ENCODE measurements at places on chromosomes 7 and 10.

GRCh38 chr10:16519908-16520861 lies 1.5 kb downstream of the C1QL3 start:
- DNase-seq, result peak; percentile 32

- DNase-seq, result no peak
These were observed 9.1 kb downstream of the C10orf90 start for GRCh38 chr10:126661356-126661755.

DNA sequence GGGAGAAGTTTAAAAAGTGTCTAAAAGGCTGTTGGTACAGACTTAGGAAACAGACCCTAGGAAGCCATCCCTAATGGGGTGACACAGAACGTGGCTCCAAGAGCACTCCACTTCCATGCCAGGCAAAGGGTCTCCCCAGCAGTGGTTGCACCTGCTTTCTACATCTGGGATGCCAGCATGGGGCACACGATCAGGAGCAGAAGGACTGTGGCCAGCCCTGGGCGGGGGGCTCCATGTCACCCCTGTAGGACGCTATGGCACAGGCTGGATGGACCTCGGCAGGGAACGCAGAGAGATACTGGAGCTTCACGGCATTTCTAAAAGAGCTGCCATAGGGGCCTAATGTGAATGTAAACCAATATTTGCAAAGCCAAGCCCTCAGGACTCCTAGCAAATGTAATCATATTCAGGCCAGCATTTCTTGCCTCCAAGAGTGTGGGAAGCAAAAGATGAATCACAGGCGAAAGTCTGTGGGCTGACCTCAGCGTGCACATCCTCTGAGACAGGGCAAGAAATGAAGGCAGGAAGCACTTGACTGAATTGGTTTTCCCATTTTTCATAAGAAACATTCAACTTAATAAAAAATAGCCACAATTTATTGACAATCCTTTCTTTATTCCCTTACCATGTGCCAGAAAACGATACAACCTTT lies 93.9 kb downstream of the ATXN7L1 start:
- peak; percentile 67 for DNase-seq

DNA sequence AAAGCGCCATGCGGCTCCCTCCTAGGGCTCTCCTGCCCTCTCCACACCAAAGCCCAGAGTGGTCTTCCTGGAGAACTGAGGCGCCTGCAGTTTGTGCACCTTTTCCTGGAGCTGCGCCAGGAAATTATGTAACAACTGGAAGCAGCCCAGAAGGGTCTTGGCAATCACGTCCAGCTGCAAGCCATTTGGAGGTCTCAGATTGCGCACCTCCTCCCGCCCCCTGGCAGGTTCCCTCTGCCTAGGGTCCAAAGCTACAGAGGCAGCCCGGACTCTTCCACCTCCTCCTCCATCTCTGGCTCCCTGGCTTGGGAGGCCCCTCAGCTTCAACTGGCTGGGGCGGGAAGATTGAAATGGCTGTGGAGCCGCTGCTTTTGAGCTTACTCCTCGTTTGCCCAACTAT lies 34.0 kb upstream of the SFTPD start:
- DNase-seq, result no peak

DNA sequence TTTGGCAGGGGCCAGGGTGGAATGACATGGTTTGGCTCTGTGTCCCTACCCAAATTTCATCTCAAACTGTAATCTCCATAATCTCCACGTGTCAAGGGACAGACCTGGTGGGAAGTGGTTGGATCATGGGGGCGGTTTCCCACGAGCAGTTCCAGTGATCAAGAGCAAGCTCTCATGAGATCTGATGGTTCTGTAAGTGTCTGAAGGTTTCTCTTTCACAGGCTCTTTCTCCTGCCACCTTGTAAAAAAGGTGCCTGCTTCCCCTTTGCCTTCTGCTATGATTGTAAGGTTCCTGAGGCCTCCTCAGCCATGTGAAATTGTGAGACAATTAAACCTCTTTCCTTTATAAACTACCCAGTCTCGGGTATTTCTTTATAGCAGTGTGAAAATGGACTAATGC lies 188.3 kb downstream of the CHCHD3 start:
- no peak for DNase-seq

GRCh38 chr7:47128700-47129099 lies 453.2 kb downstream of the TNS3 start:
- no peak for DNase-seq

DNA sequence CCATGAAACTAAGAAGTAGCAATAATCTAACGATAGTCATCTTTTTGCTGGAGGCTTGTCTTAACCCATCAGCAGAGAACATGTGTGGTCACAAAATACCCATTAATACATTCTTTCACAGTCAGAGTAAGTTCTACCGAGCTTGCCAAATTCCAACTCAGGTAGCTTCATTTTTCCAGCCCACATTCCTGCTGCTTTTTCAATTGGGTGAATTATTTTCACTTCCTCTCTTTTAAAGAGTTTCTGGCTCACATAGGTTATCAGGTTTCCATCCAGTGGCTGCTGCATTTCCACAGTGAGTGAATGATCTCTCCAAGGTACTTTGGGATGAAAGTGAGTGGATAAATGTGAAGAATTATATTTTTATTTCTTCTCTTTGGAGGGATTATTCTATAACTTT lies 233.1 kb downstream of the SEMA3E start:
- DNase-seq, result no peak

- DNase-seq, result no peak
These were observed 16.8 kb downstream of the DOCK1 start for GRCh38 chr10:126921974-126922525.

DNA sequence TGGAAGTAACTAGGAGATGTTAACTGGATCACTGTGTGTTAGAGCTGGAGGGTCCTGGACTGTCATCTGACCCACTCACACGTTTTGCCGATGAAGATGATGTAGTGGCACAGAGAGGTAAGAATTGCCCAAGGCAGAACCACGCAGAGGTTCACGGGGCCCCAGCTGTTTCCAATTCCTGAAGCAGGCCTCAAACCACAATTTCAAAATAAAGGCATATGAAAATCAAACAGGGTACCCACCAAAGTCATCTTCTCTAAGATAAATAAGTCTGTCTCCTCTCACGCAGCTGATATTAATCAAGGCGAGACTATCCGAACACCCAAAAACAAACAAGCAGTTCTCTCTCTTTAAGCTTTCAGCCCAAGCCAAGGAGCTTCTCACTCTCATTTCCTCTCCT lies 113.3 kb upstream of the JCAD start:
- no peak for DNase-seq

DNA sequence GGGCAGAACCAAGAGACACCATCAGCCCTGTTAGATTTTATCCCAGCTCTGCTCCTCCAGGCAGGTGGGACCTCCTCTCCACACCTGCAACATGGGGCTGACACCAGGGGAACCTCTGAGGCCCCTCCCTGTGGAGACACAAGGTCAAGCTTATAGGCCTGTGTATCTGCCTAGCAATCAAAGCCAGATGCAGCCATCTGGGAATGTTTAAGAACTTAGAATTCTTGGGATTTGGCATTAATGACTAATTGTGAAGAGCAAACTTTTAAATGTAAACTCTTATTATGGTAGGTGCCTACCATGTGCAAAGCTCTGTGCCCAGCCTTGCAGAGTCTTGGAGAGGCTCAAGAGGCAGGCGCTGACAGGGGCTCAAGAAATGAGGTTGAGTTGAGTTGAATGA lies 52.1 kb downstream of the TBATA start:
- no peak for DNase-seq

DNA sequence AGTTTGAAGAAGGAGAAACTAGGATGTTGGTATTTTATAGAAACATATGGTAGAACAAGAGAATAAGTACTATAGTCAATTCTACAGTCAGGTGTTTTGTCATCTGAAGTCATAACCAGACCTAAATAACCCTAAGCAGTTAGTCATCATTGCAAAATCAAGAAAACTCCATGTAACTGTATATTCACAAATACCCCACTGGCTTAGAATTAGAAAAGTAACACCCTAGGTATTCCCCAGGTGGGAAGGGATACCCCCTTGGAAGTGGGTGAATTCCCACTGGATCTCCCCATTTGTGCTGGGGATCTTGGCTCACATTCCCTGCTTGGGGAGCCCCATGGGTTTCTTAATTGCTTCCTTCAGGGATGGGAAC lies 45.9 kb upstream of the ITGB8 start:
- no peak for DNase-seq

- no peak for DNase-seq
These were observed 242.6 kb downstream of the BICC1 start for GRCh38 chr10:58755340-58755610.

DNA sequence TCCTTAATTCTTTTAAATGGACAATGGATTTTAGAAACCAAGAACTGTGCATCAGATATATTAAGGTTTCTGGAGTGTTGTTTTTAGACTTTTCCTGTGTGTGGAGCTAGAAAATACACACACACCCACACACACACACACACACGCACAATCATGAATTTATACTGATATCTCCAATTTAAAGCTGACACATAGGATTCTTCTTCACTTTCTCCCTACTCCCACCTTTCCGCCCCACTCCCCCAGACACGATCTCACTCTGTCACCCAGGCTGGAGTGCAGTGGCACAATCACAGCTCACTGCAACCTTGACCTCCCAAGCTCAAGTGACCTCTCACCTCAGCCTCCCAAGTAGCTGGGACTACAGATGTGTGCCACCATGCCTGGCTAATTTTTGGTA lies 100.3 kb downstream of the EPC1 start:
- DNase-seq, result no peak
